ENCODE measurements at places on chromosomes 3 and 15.

- no peak for DNase-seq
Observed at GRCh38 chr3:190001426-190001825, 119.3 kb downstream of the P3H2 start.

DNA sequence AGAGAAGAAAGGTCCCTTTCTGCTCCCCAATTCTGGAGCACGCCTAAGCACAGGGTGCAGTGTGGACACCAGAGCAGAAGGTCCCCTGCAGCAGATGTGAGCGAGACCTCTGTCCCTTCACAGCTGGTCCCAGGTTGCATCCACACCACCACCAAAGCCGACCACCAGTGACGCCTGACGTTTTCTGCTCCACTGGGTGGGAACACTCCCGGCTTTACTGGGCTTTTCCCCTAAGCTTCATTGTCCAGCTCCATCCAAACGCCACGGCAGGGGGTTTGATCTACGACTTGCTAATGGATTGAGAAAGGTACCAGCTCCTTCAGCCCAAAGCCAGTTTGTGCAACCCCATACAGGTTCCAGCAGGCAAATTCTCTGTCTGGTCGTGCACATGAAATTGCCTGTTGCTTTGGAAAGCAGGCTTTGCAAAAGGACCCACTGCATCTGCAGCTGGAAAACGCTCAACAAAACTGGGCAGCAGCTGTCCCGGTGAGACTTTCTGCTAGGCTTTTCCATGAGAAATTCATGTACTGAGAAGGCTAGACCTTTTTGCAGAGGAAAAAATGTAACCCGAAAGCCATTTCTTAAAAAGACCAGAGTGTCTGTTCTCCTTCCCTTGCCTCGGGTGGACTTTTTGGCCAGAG lies 31.1 kb downstream of the ADAMTS17 start:
- DNase-seq = no peak

DNA sequence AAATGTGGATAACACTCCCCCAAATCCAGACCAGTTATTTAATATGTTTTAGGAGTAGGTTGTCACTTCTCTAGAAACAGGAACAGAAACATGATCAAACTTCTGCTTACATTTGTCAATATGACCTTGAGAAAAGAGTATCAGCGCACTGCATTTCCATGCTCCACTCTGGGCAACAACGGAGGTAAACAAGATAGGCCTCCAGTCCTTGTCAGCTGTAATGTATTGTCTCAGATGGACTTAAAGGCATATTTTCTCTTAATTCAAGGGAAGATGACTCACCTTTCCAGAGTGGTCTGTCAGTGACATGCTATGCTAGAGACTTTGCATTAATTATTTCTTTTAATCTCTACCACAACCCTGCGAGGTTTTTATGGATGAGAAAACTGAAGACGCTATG lies 51.6 kb upstream of the TCF12 start:
- peak; percentile 31 for DNase-seq

GRCh38 chr15:69940441-69941300 lies 157.0 kb downstream of the TLE3 start:
- DNase-seq = no peak

- no peak for DNase-seq
Observed at GRCh38 chr3:178875836-178876235, 195.8 kb downstream of the ZMAT3 start.

GRCh38 chr15:58110999-58111717 lies 27.0 kb upstream of the AQP9 start:
- DNase-seq = no peak

GRCh38 chr3:45252826-45253225 lies 26.7 kb upstream of the TMEM158 start:
- DNase-seq = no peak

DNA sequence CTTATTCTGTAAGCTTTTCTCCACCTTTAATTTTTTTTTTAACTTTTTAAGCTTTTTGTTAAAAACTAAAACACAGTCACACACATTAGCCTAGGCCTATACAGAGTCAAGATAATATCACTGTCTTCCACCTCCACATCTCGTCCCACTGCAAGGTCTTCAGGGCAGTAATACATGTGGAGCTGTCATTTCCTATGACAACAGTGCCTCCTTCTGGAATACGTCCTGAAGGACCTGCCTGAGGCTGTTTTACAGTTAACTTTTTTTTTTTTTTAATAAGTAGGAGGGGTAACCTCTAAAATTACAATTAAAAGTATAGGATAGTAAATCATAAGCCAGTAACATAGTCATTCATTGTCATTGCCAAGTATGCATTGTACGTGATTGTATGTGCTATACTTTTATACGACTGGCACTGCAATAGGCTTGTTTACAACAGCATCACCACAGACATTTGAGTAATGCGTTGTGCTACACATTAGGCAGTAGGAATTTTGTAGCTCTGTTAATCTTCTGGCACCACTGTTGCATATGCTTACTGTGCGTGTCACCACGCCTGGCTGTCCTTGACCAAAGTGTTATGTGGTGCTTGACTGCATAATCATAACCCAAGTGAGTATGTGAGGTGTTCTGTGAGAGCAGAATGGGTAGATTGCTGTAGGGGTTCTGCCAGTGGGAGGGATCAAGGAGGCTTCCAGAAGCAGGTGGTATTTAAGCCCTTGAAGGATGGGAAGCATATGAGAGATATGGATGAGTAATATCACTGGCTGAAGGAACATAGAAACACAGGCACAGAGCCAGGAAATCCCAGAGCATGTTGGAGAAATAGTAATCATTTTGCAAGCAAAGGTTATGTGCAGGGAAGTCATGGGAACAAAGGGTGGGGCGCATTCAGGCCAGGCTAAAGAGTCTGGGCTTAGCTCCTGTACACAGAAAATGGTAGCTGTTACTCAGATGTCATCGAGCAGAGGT lies 18.3 kb downstream of the FBXO22 start:
- peak; percentile 46 for DNase-seq

- DNase-seq = no peak
Observed at GRCh38 chr15:52406601-52407000, 111.0 kb upstream of the MYO5C start.

DNA sequence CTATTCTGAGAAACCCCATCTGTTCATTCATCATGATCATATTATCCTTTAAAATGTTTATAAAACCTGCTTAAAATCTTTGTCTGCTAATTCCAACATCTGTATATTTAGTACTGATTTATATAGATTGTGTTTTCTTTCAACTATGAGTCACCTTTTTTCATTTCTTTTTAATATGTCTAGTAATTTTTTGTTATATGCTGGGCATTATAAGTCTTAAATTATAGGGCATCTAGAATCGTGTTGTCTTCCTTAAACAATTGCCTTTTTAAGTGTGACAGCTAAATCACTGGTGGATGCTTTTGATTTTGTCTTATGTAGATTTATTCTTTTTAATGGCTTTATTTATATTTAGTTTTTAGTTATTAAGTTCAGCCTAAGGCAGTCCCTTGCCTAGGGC lies 323.4 kb upstream of the THRB start:
- no peak for DNase-seq

DNA sequence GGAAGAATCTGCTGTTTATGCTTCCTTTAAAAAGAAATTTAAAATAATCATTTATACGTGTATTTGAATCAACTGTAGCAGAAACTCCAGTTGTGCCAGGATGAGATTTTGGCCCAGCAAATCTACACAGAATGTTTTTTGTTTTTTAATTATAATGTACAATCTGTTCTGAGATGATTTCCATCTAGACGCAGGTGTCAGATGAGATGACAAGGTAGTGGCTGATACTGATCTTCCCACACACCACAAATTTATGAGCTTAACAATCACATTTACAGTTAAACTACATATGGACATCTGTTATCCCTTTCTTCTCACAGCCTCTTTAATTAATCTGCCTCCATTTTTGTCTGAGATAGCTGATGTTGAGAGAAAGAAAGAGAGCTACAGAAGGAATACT lies 23.6 kb downstream of the DCLK3 start:
- DNase-seq = no peak

GRCh38 chr3:14252321-14253021 lies 73.9 kb downstream of the LSM3 start:
- peak; percentile 35 for DNase-seq

DNA sequence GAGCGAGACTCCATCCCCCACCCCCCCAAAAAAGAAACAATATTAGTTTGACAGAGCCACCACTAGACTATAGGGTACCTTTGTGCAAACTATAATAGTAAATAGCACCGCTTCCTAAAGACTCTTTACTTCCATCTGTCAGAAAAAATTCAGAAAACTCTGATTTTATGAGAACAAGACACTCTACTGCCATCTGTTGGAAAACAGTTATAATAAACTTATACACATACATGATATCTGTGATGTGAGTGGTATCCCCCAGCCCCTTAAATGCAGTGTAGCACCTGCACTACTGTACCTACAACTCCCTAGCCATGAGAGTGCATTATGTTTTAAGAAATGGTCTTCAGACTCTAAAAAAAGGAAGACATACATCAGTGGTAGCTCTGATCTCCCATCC lies 47.1 kb upstream of the CTDSPL start:
- DNase-seq = no peak

- no peak for DNase-seq
Observed at GRCh38 chr15:45101749-45102148, 12.2 kb downstream of the DUOX2 start.

DNA sequence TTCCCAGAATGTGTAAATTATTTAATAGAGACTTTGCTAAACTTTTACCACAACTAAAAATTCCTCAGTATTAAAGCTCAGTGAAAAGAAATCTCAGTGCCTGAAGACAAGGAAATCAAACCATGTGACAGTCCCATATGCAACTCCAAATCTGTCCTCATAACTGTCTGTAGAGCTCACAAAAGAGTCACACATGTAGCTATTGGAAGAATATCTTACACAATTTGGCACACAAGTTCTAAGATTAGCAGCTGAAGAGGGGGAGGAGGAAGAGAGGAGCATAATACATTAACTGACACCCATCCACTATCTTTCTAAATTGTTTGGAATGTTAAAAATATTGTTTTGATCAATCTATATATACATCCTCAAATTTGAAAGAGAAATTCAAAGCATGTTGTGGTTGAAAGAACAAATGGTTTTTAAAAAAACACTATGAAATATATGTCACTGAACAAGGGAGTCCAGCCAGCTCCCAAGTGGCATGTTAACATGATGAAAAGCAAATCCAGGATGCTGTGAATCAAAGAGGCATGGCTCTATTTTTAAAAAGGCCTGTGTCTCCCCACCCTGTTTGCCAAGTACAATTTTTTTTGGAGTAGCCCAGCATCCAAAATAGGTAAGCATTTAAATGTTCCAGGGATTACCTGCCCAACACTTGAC lies 126.3 kb upstream of the NANOGP8 start:
- DNase-seq = no peak

DNA sequence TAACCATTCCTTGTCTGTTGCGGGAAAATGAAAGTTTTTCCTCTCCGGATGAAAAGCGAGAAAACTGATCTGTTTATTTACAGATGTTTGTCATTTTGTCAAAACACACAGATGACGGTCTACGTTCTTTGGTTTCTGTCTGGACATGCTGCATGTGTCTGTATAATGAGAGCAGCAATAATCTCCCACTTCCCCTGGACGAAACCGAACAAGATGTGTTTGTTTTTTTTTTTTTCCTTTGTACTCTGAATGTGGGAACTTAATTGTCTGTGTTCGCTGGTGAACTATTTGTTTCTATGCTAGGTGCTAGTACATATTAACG lies 33.6 kb downstream of the PTPRG start:
- no peak for DNase-seq

- DNase-seq = peak; percentile 8
Observed at GRCh38 chr3:36496684-36497633, 116.7 kb downstream of the STAC start.

GRCh38 chr3:174986685-174987084 lies 127.6 kb downstream of the NAALADL2 start:
- no peak for DNase-seq

GRCh38 chr15:35777061-35777460 lies 231.1 kb upstream of the DPH6 start:
- DNase-seq = no peak

DNA sequence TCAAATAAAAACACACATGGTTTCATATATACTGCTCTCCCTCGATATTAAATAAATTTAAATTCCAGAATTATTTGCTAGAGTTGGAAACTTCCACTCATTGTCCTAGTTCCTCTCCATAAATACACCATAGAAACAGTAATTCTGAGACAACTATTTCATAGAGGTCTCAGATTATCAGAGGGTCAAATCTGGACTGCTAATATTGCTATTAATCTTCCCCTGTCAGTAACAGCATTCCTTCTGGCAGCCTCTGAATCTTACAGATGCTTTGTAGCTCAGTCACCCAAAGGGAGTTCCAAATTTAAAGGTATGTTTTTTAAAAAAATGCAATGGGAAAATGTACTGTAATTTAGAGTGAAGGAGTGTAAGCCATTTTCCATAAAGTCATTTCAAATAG lies 428.8 kb downstream of the PYDC2 start:
- DNase-seq = peak; percentile 63

DNA sequence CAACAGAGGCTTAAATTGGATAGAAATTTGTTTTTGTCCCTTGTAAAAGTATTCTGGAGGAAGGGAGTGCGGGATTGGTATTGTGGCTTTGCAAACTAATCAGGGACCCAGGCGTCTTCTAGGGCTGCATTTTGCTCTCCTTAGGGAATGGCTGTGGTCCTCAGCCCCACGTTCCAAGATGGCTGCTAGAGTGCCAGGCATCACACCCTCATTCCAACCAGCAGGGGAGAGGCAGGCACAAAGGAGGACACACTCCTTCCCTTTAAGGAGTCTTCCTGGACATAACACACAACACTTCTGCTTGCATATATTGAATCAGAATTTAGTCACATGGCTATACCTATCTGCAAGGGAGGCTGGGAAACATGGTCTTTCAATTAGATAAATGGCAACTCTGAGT lies 174.5 kb upstream of the LYSMD4 start:
- DNase-seq = no peak

GRCh38 chr15:77327844-77328529 lies 91.9 kb downstream of the PEAK1 start:
- no peak for DNase-seq

DNA sequence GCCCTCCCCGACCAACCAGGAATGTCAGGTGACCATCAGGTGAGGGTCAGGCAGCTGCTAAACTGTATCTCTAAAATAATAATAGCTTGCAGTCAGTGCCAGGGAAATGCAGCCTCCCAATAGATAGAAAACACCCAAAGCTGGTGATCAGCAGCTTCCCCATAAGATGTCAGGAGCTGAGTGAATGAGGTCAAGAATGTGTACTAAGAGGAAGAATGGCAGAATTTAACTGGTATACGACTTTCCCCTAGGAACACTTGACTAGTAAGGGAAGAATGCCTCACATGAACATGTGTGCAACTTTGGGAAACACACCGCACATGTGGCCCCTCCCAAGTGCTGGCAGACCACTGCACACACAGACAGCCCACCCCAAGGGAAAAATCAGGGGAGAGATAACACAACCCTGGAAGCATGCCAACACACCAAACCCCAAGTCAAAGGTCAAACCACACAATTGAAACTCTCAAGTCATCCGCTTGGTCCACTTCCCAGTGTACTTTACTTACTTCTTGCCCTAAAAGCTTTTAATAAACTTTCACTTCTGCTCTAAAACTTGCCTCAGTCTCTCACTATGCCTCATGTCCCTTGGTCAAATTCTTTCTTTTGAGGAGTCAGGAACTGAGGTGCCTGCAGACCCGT lies 806.5 kb downstream of the OTOL1 start:
- DNase-seq = no peak

GRCh38 chr3:46242120-46242519 lies at the start of gene CCR3:
TSS of gene CCR3 (plus strand) at chr3:46242460. CDS start at chr3:46265159, 22,699 bp downstream.
- DNase-seq = no peak

GRCh38 chr3:38004415-38005075 lies 14.0 kb downstream of the VILL start:
- peak; percentile 54 for DNase-seq

GRCh38 chr15:30921106-30921505 lies 17.4 kb downstream of the FAN1 start:
- no peak for DNase-seq

- no peak for DNase-seq
Observed at GRCh38 chr3:82462977-82463376, 701.5 kb upstream of the GBE1 start.

Data from A172 (cell line).